GM13976 (cell line): ENCODE measurements at places on chromosomes 2 and 18.

DNA sequence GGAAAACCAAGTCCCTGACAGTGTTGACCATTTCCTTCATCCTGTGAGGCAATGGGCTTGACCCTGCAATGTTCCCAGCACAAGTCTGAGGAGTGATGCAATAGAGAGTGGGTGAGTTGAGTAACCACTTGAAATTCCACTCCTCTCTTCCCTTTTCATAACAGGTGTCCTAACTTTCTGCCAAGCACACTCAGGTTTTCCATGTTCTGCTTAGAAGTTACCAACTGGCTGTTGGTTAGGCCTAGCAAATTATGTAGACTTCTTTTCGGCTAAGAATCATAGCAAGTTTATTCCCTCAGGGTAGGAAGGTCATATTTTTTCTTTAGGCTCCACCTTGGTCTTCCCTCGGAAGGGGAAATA is 11.5 kb downstream of the GNLY start:
- no peak for DNase-seq

GRCh38 chr2:97983698-97984097 is 12.1 kb downstream of the TMEM131 start:
- no peak for DNase-seq

GRCh38 chr2:98114643-98115330 is 27.8 kb downstream of the VWA3B start:
- DNase-seq, result no peak

GRCh38 chr2:379778-380177 is 91.9 kb upstream of the ALKAL2 start:
- DNase-seq, result no peak

DNA sequence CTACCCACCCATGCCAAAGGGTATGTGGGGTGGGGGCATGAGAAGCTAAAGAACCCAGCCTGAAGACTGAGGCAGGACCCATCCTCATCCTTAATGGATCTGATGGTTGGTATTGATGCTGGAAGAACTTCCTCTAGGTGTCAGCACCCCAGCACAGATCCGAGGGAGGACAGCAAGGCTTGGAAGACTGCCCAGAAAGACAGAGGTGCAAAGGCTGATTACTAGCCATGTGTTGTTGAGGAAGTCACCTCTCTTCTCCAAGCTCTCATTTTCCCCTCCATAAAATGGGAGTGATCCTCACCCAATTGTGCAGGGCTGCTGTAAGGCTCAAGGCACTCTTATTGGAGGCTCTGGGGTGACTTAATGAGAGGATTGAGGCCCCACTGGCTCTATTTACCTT is 256.5 kb downstream of the CELF4 start:
- DNase-seq, result no peak

DNA sequence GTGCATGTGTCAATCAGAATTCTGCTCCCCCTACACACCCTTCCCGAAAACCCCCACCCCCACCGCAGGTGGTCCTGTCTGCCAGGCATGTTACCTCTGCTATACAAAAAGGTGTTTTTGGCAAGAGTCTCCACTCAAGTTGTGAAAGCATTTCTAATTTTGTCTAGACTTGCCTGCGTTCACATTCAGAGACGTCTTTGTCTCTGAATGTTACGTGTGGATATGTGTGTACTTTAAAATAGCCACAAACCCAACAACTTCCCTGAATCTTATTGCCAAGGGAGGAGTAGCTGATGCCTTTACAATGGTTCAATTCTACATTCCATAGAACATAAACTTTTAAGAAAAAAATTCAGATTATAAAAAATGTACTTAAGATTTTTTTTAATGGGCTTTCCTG is 66.6 kb downstream of the ITGA4 start:
- no peak for DNase-seq
